Activated T-cell treated with anti-CD3 and anti-CD28 coated beads, Interleukin-2, amount 50 U/mL, for 72 hours (primary cell): ENCODE measurements at places on chromosomes 4 and X. TPM values are rescaled to one million over a fixed set of nuclear protein-coding genes. Genes with fewer than 3 reads are reported as not detected.

DNA sequence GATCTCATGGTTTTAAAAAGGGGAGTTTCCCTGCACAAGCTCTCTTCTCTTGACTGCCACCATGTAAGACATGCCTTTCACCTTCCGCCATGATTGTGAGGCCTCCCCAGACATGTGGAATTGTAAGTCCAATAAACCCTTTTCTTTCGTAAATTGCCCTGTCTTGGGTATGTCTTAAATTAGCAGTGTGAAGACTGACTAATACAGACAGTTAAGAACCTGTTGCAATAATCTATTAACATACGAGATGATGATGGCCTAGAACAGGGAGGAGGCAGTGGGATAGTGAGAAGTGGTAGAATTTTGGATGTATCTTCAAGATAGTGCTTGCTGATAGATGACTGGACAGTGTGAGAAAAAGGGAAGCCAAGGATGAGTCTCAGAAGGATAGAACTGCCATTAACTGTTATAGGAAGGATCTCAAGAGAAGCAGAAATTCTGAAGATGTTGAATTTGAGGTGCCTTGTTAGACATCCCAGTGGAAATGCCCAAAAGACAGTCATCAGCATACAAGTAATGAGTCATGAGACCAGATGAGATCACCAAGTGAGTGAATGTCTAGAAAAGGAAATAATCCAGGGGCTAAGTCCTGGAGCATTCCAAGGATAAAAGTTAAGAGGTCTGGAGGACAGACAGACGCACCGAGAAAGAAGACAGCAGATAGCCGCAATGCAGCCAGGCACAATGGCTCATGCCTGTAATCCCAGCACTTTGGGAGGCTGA is 38.8 kb upstream of the UGDH start:
- no peak overlapping the region for H3K4me3 ChIP-seq
- DNase-seq: no peak
- peaks cover 4% of the 10 kb centered on the region for H3K4me1 ChIP-seq

- H3K27ac ChIP-seq: no peak overlapping the region
- no peak for DNase-seq
- no peaks in the 10 kb centered on the region for H3K36me3 ChIP-seq
- H3K4me1 ChIP-seq: peaks cover 28% of the 10 kb centered on the region
- peak overlapping the region; percentile 23 for H3K4me3 ChIP-seq
Observed at GRCh38 chr4:2393353-2394270, 24.8 kb downstream of the ZFYVE28 start.

GRCh38 chr4:65617416-65617815 is 52.9 kb downstream of the EPHA5 start:
- no peak overlapping the region for H3K4me3 ChIP-seq
- no peaks in the 10 kb centered on the region for H3K27me3 ChIP-seq
- H3K4me1 ChIP-seq: no peaks in the 10 kb centered on the region
- H3K36me3 ChIP-seq: no peaks in the 10 kb centered on the region
- H3K27ac ChIP-seq: no peak overlapping the region

AREG gene
- 7.5 TPM for total RNA-seq

DNA sequence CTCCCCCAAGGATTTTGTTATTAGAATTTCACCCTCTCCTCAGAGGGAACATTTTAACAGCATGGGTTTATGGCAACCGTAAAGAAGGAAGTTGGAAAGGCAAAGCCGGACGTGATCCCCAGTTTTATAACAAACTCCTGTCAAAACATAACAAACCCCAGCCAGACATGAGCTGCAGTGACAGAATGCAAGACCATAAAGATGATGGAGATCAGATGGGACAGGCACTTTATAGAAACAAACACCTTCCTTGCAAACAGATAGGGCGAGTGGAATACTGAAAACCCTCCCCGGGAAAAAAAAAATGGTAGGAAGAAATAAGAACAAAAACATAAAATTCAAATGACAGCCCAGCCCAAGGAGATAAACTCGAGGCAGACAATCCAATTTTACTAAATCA is 281.4 kb downstream of the LDB2 start:
- H3K27ac ChIP-seq: no peak overlapping the region
- H3K4me3 ChIP-seq: no peak overlapping the region
- DNase-seq: no peak

DNA sequence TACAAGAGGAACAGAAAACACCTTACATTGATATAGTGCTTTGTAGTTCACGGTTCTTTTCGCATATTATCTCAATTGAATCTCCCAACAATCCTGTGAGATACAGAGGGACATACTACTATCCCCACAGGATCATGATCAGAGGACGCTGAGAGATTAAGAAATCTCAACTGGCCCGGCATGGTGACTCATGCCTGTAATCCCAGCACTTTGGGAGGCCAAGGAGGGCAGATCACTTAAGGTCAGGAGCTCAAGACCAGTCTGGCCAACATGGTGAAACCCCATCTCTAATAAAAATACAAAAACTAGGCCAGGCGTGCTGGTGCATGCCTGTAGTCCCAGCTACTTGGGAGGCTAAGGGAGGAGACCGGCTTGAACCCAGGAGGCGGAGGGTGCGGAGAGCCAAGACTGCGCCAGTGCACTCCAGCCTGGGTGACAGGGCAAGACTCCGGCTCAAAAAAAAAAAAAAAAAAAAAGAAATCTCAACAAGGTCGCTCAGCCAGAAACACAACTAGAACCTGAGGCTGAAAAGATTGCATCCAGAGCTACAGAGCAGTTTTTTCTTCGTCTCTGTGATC is 7.4 kb downstream of the APOO start:
- no peak overlapping the region for H3K4me3 ChIP-seq
- DNase-seq: no peak
- H3K27ac ChIP-seq: no peak overlapping the region
- no peaks in the 10 kb centered on the region for H3K36me3 ChIP-seq
- peaks cover 10% of the 10 kb centered on the region for H3K27me3 ChIP-seq

DNA sequence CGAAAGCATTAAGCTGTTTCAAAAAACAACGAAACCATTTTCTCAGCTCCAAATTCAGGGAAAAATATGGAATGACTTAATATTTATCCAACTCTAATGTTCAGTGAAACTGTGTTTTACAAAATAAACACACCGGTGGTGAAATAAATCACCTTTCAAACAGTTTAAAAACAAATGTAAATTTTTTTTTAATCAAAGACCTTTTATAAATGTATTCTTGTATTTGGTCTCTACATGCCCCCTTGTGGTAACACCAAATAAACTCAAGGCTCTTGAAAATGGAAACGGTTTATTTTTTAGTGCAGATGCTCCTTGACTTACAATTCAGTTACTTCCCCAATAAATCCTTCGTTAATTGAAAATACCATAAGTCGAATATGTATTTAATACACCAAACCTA is 45.8 kb upstream of the ITM2A start:
- H3K27me3 ChIP-seq: peaks cover 6% of the 10 kb centered on the region
- peak overlapping the region; percentile 73 for H3K4me3 ChIP-seq
- H3K4me1 ChIP-seq: peaks cover 34% of the 10 kb centered on the region
- H3K27ac ChIP-seq: peak overlapping the region; percentile 91
- H3K36me3 ChIP-seq: no peaks in the 10 kb centered on the region
- DNase-seq: no peak

SLC26A1 gene
- not detected for total RNA-seq

DNA sequence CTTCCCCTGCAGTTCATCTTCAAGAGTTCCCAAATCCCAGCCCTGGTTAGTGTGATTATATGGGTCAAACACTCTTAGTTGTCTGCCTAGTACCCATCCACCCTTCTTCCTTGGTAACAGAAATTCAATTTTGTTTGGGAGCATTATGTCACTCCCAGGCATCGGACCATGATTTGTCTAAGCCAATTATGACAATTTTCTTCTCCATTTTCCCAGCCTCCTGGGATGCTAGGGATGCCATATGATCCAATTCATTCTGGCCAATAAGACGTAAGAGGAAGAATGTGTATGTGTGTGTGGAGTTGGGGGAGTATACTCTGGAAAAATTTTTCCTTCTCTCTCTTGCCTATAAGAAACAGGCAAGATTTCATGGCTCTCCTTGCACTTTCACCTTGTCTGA is 465.9 kb downstream of the MID1IP1 start:
- no peak overlapping the region for H3K4me3 ChIP-seq
- H3K4me1 ChIP-seq: peaks cover 53% of the 10 kb centered on the region
- peaks cover 12% of the 10 kb centered on the region for H3K36me3 ChIP-seq
- DNase-seq: no peak
- H3K27ac ChIP-seq: peak overlapping the region; percentile 55

MEPE gene
- total RNA-seq: not detected

DNA sequence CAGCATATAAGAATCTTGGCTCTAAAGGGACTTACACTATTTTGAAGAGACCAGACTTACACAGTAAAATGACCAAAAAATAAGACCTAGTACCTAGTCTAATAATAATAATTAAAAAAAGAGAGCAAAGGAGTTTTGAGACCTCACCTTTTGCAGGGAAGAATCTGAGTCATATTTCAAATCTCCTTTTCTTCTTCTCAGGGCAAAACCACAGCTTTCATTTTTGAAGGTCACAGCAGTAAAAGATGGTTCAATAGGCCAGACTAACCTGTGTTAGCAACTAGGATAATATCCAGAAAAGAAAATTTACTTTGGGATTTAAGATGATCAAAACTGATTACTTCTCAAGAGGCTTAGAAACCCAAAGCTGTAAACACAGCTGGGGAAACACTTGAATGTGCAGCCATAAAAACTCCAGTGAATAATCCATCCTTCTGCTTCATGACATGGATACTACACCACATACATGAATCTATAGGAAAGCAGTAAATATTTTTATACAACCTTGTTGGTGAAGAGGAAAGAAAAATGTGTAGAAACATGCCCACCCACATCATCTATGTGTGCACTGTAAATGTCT is 25.9 kb upstream of the LNX1 start:
- no peaks in the 10 kb centered on the region for H3K36me3 ChIP-seq
- no peak overlapping the region for H3K4me3 ChIP-seq
- H3K27me3 ChIP-seq: peaks cover 5% of the 10 kb centered on the region
- DNase-seq: no peak
- no peak overlapping the region for H3K27ac ChIP-seq

OFD1 gene
- total RNA-seq: 63.7 TPM
